ENCODE measurements at places on chromosomes 4 and X. TPM values are rescaled to one million over a fixed set of nuclear protein-coding genes. Genes with fewer than 3 reads are reported as not detected.

GRCh38 chrX:275967-276580 lies 5.1 kb upstream of the PLCXD1 start:
- DNase-seq, result no peak

DNA sequence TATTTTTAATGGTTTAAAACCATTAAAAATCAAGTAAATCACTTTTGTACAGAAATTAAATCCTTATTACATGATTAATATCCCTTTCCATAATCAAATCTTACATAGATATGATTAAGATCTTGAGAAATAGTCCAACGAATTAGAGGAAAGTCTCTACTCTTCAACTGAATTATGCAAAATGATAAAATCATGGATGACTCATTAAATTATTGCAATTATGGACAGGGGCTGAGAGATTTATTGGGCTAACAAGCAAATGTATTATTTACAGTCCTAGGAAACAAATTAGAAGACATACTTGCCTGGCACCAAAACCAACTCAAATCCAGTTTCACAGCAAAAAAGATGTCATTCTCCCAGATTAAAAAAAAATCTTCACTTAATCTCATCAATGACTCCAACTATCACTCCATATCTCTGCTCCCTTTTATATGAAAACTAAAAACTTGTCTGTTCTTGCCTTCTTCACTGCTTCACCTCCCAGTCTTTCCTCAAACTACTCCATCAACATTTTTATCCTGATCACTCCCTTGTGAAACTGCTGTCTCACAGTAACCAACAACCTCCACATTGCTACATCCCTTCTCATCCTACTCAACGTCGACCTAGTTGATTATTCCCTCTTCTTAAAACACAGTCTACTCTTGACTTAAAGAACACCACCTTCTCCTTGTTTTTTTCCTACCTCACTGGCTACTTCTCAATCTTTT lies 18.4 kb upstream of the DDX60 start:
- DNase-seq, result no peak

- no peak for DNase-seq
These were observed 691.0 kb upstream of the HTR2C start for GRCh38 chrX:113892891-113893290.

DNA sequence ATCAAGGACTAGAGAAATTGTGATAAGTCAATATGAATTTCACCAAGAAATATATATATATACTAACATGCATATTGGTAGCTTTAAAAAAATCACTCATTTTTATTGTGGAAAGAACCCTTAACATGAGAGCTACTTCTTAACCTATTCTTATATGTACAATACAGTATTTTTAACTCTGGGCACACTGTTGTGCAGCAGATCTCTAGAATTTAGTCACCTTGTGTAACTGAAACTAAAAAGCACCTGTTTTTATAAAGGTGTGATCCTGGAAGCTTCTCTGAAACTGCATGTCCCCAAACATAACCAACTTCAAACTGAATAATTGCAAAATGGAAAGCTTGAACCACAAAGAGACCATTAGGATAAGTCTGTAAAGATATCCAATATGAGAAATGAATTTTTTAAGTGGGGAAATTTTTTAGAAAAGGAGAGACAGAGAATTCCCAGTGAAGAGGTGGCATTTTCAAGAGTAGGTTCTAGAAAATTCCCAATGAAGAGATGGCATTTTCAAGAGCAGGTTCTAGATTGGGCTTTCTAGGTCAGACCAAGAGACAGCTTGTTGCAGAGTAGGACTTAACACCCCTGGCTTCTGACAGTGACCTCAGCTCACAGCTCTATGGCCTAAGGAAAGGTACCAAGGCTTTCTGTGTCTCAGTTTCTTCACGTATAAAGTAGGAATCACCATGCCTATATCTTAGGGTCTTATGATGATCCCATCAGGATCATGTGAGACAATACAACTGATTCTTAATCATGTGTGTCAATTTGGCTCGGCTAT lies 22.0 kb upstream of the PPARGC1A start:
- DNase-seq, result no peak

DNA sequence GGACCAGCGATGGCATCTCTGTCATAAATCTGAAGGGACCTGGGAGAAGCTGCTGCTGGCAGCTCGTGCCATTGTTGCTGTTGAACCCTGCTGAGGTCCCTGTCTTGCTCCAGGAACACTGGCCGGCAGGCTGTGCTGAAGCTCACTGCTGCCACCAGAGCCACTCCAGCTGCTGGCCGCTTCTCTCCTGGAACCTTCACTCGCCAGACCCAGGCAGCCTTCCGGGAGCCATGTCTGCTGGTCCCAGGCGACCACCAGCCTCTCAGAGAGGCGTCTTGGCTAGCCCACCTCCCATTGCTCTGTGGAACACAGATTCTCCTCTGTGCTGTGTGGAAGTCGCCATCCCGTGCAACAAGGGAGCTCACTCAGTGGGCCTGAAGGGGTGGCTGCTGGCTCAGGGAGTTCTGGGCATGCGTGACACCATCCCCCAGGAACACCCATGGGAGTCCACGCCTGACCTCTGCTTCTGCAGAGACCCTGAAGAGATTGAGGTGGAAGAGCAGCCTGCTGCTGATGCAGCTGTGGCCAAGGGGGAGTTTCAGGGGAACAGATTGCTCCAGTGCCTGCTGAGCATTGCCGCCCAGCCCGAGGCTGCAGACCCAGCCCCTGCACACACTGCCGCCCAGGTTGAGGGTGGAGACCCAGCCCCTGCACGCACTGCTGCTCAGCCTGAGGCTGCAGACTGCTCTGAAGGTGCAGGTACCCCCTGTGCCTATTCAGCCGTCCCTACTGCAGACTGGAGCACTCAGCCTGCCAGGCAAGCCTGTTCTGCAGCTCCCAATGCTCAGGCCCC lies 33.1 kb upstream of the CYP4V2 start:
- DNase-seq, result no peak

DNA sequence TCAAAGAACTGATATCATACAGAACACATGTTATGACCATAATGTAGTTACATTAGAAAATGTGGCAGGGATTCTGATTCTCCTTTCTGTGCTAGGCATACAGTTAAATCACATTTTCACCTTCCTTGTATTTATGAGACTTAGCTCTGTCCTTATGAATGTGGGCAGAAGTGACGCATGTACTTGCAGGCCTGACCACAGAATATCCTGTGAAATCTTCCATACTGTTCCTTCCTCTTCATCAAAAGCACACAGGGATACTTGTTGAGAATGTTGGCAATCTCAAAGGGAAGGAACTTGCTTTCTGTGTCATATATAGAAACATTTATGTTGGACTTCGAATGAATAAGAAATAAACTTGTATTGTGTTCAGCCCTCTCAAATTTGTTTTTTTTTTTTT lies 17.2 kb upstream of the MYOZ2 start:
- no peak for DNase-seq

- DNase-seq, result no peak
These were observed 148.1 kb downstream of the TRIML1 start for GRCh38 chr4:188287169-188287894.

DNA sequence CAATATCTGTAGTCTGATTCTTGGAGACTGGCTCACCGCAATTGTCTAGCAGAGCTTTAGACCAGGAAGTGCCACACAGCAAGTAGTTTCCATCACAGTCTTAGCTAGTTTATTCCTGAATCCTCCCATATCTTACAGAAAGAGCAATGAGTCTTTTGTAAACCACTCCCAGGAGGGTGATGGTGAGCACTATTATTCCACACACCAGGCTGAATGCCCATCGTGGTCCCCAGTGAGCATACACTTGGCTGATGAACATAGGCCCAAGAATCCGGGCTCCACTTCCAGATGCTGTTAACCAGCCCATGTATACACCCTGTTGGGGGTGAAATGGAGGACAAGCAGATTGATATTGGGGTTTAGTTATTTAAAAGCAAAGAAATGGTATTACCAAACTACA lies 39.8 kb downstream of the PLK4 start:
- no peak for DNase-seq

DNA sequence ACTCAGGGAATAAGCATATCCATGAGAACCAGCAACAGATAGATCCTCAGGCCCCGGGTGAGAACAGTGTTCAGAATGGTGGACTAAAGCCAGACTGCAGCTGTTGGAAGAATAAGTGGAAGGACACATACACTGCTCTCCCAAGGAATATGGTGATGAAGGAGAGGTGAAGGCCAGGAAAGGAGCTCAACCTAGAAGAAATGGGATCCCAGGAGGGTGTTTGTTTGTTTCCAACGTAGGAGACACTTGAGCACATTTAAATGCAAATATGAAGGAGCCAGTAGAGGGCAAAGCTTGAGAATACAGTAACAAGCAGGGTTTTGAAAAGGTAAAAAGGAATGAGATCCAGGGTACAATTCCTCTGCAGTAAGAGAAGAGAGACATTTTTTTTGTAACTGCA lies 42.4 kb upstream of the ATOH1 start:
- no peak for DNase-seq

DNA sequence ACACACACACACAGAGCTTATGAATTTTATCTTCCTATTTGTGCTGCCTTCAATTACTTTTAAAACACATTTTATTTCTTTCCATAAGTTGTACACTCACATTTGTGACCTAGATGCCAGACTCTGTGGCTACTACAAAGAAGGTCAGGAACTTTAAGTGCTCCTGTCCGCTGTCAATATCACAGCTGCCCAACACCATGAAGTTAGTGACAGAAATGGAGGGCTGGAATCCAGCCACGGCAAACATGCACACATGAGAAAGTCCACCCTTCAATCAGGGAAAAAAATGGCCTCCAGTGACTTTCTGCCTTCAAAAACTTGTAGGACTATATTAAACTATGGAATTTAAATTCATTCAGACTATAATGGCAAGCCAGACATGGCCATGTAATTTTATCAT lies 334.4 kb upstream of the FSTL5 start:
- no peak for DNase-seq

DNA sequence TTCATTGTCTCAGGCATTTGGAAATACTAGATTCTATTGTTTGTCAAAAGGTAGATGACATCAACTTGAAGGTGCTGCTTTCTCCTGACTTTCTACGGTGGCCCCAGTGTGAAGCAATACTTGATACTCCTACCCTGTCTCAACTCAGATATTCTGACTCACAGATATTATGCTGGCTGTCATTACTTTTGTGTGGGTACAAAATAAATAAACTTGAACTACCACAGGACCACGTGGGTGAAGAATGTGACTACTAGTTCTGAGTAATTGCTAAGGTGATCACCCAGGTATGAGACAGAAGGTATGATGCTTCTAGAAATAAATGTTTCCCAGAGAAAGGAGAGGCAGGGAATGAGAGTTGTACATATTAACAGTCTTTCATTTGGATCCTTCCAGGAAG lies 275.3 kb upstream of the SPOCK3 start:
- DNase-seq, result no peak

DNA sequence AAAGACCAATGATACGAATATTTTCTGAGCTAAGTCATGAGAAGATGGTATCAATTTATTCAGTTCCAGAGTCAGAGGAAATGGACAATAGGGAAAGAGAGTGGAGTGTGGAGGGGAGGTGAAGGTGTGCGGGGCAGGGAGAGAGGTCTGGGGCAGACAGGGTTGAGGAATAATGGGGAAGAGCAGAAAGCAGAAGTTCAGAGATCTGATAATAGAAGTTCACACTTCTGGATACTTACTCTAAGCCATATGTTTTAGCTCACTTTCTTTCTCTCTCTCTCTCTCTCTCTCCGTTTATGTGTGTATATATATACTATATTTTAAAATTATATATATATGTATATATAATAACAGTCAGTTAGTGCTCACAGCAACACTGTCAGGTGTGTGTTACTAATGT lies 40.4 kb downstream of the FOXR2 start:
- no peak for DNase-seq

- peak; percentile 59 for DNase-seq
These were observed 159.1 kb downstream of the NSUN7 start for GRCh38 chr4:40908702-40909362.

GRCh38 chr4:147491086-147491485 lies 10.2 kb downstream of the EDNRA start:
- DNase-seq, result no peak

DNA sequence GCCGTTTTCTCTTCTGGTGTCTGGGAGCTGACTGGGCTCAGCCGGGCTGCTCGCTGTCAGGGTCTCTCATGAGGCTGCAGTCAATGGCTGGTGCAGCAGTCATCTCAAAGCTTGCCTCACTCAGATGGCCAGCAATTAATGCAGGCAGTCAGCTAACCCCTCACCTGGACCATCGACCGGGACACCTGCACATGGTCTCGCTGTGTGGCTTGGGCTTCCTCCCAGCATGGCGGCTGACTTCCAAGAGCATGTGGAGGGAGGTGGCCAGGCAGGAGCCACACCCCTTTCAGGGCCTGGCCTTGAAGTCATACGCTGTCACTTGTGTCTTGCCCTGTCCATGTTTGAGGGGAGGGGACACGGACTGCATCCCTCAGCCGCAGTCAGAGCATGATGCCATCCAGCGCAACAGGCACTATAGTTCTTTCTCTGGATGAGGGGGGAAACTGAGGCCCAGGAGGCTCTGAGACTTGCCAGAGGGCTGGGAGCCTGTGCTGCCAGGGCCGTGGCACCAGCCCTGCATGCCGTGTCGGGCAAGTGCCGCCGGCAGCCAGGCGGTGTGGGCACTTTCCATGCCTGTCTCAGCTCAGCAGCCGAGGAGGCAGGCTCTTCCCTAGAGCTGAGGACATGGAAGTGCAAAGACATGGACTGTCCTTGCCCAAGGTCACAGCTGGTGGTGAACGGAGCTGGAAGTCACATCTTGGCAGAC lies 201.8 kb downstream of the AFAP1 start:
- no peak for DNase-seq

GRCh38 chr4:147576084-147576483 lies 41.1 kb upstream of the TMEM184C start:
- DNase-seq, result no peak

DNA sequence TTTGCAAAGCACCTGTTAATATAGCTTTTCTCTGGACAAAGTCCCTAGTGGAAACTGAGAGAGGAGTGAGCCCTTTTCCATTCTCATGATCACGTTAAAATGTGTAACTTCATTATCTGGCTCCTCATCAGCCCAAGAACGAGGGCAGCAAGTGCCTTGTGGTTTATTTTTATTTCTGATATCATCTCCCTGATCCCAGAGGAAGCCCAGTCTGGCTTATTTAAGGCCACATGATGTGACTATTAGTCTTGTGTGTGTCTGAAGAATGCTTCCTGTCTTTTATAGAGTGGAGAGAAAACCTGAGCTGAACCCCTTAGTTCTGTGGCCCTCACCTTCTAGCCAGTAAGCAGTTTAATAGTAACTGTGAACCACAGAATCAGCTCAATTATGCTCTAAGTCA lies 67.2 kb downstream of the LHFPL1 start:
- DNase-seq, result no peak

DNA sequence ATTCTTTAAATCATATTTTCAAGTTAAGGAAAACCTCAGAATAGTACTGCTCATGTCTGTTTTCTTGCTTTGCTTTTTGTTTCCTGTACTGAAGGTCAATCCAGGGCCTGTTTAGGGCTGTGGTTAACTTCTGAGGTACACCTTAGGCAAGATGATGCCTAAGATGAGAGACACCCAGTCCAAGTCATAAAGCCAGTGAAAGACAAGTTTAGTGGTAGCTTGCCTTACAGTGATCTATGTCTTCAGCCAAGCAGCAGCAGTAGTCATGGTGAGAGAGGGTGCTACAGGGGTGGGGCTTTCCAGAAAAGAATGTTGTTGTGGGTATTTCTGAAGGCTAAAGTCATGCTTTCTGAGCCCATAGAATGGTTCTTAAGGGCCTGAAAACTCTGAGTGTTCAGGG lies 173.7 kb downstream of the VSIG4 start:
- DNase-seq, result peak; percentile 11

MAP9 gene
- total RNA-seq, result 5.8 TPM

RPA4 gene
- 0.74 TPM for total RNA-seq

TEX11 gene
- total RNA-seq, result 0.07 TPM

ASB12 gene
- not detected for total RNA-seq

SMR3B gene
- total RNA-seq, result not detected

NSDHL gene
- 25.9 TPM for total RNA-seq

FAM53A gene
- 2.7 TPM for total RNA-seq

CSAG2 gene
- not detected for total RNA-seq

CDKL5 gene
- 0.76 TPM for total RNA-seq
